ENCODE measurements at places on chromosomes 3 and 15.

DNA sequence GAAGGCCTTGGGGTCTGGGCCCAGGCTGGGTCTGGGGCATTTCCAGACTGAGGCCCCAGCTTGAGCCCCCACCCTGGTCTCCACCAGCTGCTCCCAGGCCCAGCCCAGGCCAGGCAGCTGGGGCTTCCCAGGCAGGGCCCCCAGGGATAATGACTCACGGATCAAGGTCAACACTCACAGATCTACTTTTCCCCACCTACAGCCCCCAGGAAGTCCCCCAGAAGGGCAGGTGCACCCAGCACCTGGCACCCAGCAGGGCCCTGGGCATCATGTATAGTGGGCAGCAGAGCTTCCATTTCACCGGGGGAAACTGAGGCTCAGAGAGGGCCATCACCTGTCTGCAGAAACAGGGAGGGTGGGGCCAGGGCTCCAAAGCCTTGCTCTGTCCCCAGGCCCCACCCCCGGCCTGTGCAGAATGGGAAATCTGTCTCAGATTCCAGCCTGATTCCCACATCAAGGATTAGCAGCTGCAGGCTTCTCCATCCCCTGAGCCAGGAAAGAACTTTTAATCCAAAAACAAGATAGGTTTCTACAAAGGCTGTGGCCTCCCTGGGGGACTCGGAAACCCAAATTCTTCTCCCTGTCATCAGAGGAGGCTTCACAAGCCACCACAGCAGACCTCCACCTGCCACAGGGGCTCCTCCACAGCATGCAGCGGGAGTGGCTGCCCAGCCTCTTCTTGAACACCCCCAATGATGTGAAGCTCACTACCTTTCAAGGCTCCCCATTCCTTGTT is 49.8 kb downstream of the IQSEC1 start:
- no peak for DNase-seq

GRCh38 chr3:43034911-43035310 is 55.8 kb downstream of the GASK1A start:
- no peak for DNase-seq

DNA sequence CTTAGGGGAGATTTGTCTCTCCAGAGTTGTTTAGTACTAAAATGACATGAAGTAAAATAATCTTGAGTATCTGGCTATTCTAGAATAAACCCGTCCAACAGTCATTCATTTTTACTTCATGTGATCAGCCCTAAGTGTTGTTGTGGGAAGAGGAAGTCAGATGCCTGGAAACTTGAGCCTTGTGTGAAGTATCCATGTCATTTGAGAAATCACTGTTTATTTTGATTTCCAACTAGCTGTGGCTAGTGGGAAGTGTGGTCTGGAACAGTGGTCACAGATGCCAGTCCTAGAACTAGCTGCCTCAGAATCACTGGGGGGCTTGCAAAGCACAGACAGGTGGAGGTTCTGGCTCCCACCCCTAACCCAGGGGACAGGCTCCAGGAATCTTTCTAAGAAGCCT is 77.7 kb upstream of the LIMD1 start:
- DNase-seq, result no peak

GRCh38 chr15:82040862-82041261 is 5.0 kb downstream of the MEX3B start:
- DNase-seq, result no peak

- DNase-seq, result peak; percentile 50
Observed at GRCh38 chr3:50503504-50504342, at the start of gene CACNA2D2. Gene CACNA2D2, minus strand, starts transcription at chr3:50503634. Its CDS starts 211 bp downstream, at chr3:50503423.

GRCh38 chr3:98449606-98450193 is 13.3 kb upstream of the OR5K1 start:
- no peak for DNase-seq

GRCh38 chr3:44680921-44681455 is 31.5 kb upstream of the ZNF502 start:
- DNase-seq, result no peak

DNA sequence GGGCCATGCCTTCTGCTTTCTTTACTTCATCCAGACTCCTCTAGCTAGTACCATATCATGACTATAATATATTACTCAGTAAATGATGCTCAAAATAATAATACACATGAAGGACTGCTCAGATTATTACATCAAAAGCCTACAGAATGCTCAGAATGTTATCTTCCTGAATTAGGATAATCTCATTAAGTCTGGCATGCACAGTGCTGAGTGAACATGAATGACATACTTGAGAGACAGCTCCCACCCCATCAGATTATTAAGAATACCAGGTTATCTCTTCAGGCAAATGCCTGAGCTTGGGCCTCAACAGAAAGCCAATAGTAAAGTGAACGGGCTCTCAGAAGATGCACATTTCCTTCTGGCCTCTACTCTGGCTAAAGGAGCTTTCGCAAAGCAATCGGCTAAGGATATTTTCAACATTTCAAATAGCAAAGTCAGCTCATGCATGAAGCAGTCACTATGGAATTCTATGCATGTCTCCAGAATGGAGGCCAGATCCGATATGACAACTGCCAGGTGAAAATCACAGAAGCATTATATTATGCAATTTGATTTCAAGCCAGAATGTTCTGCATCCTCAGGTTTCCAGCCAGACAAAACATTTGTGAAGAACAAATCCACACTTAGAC is 122.6 kb downstream of the KCNMB2 start:
- no peak for DNase-seq

DNA sequence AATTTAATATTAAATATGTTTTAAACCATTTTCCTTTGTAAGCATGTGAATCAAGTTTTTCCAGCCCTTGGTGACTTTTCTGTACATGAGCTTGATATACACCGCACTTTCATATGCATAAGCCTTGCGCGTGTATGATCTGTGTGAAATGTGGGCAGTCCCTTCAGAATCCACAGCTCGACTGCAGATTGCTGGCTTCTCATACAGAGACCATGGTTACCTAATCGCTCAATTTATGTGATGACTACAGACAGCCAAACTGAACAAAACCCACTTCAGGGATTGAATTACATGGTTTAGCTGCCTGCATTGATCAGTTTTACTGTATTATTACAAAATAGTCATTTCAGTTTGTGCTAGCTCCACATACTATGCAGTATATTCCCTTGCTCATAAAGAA is 212.3 kb upstream of the NECTIN3 start:
- no peak for DNase-seq

DNA sequence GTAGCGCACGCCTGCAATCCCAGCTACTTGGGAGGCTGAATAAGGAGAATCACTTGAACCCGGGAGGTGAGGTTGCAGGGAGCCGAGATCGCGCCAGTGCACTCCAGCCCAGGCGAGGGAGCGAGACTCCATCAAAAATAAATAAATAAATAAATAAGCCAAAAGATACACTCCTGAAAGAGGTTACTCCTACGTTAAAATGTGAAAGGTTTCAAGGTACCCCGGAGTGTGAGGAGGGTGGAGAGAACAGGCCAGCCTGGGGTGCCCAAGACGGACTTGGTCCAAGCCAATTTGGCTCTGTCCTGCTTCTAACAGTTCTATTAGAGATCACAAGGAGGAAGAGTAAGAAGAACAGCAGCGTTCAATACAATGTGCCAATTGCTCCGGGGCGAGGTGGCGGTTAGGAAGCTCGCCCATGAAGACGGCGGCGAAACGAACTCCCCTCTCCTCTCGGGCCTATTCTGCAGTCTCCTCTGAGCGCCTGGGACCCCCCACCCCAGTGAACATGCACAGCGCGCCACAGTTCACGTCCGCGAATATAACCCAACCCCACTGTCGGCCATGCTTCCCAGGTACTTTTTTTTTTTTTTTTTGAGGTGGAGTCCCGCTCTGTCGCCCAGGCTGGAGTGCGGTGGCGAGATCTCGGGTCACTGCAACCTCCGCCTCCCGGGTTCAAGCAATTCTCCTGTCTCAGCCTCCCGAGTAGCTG is 942 bp downstream of the ELP6 start:
- DNase-seq, result peak; percentile 7

GRCh38 chr3:55512571-55513343 is 25.7 kb upstream of the WNT5A start:
- no peak for DNase-seq

GRCh38 chr3:112633757-112634156 is 7.2 kb downstream of the CCDC80 start:
- no peak for DNase-seq

GRCh38 chr3:113034011-113034410 is 43.2 kb downstream of the GTPBP8 start:
- no peak for DNase-seq

- no peak for DNase-seq
Observed at GRCh38 chr3:99474776-99475175, 163.6 kb upstream of the COL8A1 start.

GRCh38 chr3:191340966-191341365 is 10.6 kb upstream of the UTS2B start:
- DNase-seq, result no peak

GRCh38 chr3:23325466-23326065 is 122.4 kb downstream of the UBE2E2 start:
- DNase-seq, result no peak

DNA sequence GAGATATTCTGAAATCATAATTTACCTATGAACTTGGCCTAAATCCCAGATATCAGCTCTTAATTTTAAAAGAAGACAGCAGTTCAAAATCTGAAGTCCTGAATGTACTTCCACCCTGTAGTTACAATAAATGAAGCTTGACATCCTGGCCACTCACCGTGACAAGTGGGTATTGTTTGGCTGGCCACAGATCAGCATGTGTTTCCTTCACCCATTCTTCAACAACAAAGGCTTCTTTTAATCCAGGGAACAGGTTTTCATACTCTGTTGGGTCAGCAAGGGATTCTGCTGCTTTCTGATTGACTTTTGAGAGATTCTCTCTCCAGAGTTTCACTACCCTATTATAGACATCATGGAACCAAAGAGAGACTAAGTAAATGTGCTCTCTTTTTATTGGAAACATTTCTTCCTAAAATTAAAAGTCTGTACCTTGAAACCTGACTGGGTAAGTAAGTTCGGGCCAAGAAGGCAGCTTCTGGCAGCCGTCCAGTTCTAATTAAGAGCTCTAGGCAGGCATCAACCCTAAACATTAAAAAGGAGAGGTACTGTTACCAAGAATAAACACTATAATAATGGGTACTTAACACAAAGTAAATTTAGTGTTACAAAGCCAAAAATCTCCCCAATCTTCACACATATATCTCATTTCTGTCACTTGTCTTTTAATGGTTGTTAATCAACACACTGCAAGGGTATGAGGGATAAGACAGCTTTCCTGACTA is 15.2 kb downstream of the MRPS22 start:
- no peak for DNase-seq
